ENCODE measurements at places on chromosomes 11 and 22. TPM values are rescaled to one million over a fixed set of nuclear protein-coding genes. Genes with fewer than 3 reads are reported as not detected.

DNA sequence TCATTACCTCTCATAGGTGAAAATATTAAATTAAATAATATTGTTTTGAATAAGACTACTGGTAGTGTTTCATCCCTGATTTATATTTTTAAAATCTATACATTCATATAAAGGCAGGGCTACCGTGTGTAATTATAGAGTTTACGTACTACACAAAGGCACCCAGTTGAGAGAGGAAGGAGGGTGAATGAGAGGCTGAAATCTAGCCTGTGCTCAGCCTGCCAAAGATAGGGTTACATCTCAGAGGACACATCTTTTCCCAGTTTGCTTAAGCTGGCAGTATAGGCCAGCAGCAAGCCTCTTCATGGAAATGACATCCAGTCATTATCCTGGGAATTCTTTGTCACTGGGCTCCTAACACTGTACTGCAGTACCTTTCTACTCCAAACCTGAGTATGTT lies 7.5 kb upstream of the B3GNT6 start:
- no peak for DNase-seq
- no peak overlapping the region for H3K27ac ChIP-seq
- H3K4me3 ChIP-seq: no peak overlapping the region
- H3K27me3 ChIP-seq: no peaks in the 10 kb centered on the region

GRCh38 chr11:44880953-44881352 lies 69.7 kb downstream of the TP53I11 start:
- H3K4me1 ChIP-seq: no peaks in the 10 kb centered on the region
- H3K27me3 ChIP-seq: no peaks in the 10 kb centered on the region
- H3K36me3 ChIP-seq: no peaks in the 10 kb centered on the region
- H3K27ac ChIP-seq: no peak overlapping the region
- DNase-seq: no peak

Gene SPCS2
- 119 TPM for polyA plus RNA-seq

- no peak overlapping the region for H3K27ac ChIP-seq
- H3K4me1 ChIP-seq: no peaks in the 10 kb centered on the region
- no peaks in the 10 kb centered on the region for H3K36me3 ChIP-seq
Measured at GRCh38 chr11:92140021-92140420, 84.6 kb upstream of the FAT3 start.
